Stimulated activated CD4-positive, alpha-beta T cell treated with anti-CD3 and anti-CD28 coated beads, Interleukin-1b, Interleukin-23, amount 100 ng/mL, for 4 hours (primary cell): ENCODE measurements at places on chromosomes 5 and 9.

- DNase-seq = peak; percentile 70
Observed at GRCh38 chr5:181261320-181262049, 542 bp upstream of the TRIM52 start.

- DNase-seq = no peak
Observed at GRCh38 chr9:135014311-135015010, 73.0 kb upstream of the OLFM1 start.

DNA sequence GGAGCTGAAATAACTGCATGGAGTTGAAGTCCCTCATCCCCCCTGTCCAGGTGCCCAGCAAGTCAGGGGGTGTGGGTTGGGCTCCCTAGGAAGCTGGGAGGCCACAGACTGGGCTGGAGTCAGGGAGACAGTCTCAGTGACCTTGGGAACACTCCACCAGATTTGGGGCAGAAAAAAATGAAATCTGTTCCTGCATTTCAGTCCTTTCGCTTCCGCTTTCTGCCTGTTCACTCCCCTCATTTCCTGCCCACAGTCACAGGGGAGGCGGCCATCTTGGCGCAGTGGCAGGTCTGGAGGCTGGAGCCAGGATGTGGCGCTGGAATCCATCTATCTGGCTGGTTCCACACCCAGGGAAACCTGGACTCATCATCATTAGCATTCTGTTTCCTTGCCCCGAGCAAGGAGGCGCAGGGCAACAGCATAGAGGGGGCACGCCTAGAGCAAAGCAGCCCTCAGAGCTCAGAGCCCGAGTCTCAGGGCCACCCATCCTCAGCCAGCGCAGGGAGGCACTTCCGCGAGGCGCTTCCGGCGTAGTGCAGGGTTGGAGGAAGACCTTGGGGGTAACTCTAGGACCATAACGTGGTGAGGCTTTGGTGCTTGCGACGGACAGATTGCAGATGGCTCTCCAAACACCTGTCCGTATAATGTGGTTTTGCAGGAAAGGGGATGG is 86.2 kb upstream of the HSPA9 start:
- DNase-seq = no peak

DNA sequence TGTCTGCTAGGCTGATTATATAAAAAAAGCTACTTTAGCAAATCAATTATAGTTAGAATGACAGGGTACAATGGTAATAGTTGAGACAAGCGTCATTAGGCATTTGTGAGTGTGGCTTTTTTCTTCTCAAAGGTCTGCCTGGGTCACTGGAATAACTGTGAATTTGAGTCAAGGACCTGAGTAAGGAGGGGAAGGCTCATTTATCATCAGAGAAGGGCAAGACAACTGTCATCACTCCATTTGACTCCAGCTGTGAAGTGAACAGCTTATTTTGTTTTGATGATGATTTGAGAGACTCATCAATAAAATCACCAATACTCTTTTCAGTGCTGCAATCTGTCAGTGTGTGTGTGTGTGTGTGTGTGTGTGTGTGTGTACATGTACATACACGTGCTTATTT is 118.6 kb downstream of the MAT2B start:
- DNase-seq = no peak

- DNase-seq = no peak
Observed at GRCh38 chr5:179380211-179381035, 35.2 kb upstream of the ADAMTS2 start.

DNA sequence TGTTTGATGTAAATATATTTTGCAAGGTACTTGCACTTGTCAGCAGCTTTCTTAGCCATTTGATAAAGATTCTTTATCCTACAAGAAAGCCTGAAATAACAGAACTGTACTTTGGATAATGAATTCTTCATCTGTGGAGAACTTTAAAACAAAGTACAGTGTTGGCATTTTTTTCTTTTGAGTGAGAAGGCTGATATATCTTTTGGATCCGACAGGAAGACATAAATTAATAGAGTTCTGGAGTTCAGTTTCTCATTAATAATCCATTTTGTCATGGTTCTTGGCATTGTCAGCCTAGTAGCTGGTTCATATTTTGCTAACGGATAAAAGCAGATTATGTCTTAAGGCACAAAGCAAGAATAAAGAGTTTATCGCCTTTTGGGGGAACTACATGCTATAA is 17.0 kb downstream of the PBX3 start:
- DNase-seq = no peak

GRCh38 chr9:37027582-37028419 is 6.3 kb downstream of the PAX5 start:
- DNase-seq = peak; percentile 66

DNA sequence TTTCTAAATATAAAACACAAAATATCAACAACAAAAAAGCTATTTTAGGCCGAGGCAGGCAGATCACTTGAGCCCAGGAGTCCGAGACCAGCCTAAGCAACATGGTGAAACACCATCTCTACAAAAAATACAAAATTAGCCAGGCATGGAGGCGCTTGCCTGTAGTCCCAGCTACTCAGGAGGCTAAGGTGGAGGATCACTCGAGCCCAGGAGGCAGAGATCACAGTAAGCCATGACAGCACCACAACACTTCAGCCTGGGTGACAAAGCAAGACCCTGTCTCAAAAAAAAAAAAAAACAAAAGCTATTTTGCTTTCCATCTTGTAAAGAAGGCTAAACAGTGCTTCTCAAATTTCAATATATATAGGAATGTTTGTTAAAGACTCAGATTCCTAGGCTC is 11.3 kb downstream of the C5orf15 start:
- no peak for DNase-seq

GRCh38 chr5:168377525-168377924 is 86.1 kb downstream of the WWC1 start:
- DNase-seq = no peak

GRCh38 chr5:1593903-1594356 is 70.2 kb upstream of the LPCAT1 start:
- DNase-seq = no peak

- DNase-seq = no peak
Observed at GRCh38 chr5:6188344-6188743, 190.0 kb downstream of the MED10 start.

DNA sequence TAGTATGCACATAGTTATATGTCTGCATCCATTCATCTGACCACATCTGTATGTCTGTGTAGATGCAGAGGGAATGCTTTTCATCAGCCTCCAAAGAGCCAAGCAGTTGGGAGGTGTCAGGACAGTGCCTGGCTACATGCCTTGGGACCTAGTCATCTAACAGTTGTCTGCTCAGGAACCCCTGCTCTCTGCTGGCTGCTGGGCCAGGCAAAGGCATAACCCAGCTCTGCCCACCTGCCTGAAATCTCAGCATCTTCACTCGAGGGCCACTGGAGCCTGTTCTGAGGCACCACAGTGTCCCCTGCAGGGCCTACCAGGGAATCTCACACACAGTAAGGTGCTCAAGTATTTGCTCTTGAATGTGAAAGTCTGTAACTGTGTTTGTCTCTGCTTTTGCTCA is 3.7 kb downstream of the C9orf50 start:
- DNase-seq = no peak

GRCh38 chr5:26669523-26669922 is 368.9 kb downstream of the CDH9 start:
- DNase-seq = no peak

GRCh38 chr9:119234636-119235035 is 134.6 kb downstream of the BRINP1 start:
- no peak for DNase-seq

DNA sequence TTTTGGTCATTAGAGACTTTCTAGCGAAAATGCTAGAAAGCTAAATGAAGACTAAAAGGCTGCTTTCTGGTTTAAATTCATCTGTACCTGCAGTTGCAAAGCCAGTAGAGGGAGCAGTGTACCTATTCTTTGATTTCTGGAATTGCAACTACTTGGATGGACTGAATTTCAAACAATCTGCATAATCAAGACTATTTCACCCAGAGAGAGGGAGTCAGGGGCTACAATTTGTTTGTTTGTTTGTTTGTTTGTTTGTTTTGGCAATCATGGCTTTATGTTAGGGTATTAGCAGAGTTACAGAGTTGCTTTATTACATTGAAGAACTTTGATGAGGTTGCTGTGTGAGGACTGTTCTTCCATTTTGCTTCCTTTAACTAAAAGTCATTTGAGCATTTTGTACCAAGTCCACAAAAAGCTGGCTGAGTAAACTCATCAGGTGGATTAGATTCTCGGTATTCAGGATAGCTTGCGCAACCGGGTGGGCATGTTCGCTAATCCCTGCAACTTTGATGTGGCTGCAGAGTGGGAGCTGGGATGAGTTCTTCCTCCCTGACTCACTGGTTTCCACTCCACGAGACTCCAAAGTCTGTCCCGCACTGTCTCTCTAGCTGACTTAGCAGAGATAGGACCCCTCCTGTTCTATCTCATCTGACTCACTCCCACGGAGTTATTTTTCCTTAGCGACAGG is 80.0 kb upstream of the TUT7 start:
- DNase-seq = no peak

DNA sequence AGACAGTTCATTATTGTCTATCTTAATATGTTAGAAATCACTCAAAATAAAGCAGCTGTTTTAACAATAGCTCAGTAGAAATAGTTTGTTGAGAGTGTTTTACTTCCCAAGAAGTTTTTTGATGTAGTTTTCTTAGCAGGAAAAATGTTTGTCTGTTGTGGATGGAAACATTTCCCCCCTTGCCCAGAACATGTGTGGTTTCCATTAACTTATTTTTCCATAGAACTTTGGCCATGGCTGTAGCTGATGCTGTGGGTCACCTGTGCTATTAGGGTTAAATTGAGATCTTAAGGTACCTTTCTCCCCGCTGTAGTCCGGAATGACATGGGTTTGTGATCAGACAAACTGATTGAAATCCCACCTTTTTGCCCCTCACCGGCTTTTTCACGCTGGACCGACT is 294.9 kb downstream of the FANCC start:
- no peak for DNase-seq
